ENCODE measurements at places on chromosomes 11 and 22. TPM values are rescaled to one million over a fixed set of nuclear protein-coding genes. Genes with fewer than 3 reads are reported as not detected.

DUSP8 gene
- total RNA-seq, result 4.1 TPM

NAT10 gene
- 14.7 TPM for total RNA-seq

ENTHD1 gene
- total RNA-seq, result under 0.01 TPM

ASCL2 gene
- total RNA-seq, result 0.82 TPM

LRRN4CL gene
- total RNA-seq, result 0.82 TPM

TLCD5 gene
- total RNA-seq, result 16.3 TPM

GTSE1 gene
- total RNA-seq, result 1.6 TPM

KRTAP5-7 gene
- under 0.01 TPM for total RNA-seq

NAV2 gene
- total RNA-seq, result 15.5 TPM

ROBO4 gene
- 1.6 TPM for total RNA-seq

TEX54 gene
- not detected for total RNA-seq

PIK3C2A gene
- total RNA-seq, result 37.9 TPM

MUC2 gene
- total RNA-seq, result not detected

KRTAP5-2 gene
- not detected for total RNA-seq

CYB5R2 gene
- 2.0 TPM for total RNA-seq

MSANTD4 gene
- 58.7 TPM for total RNA-seq

KRTAP5-9 gene
- total RNA-seq, result not detected

DDX17 gene
- total RNA-seq, result 662 TPM

SNX32 gene
- 6.1 TPM for total RNA-seq

TSKU gene
- total RNA-seq, result 4.9 TPM

NRIP3 gene
- total RNA-seq, result 24.9 TPM

TRIM51 gene
- total RNA-seq, result not detected

DTX4 gene
- total RNA-seq, result 42.0 TPM

TMPRSS5 gene
- 0.41 TPM for total RNA-seq

OR4C13 gene
- not detected for total RNA-seq

CCDC134 gene
- 14.3 TPM for total RNA-seq

TNNI2 gene
- not detected for total RNA-seq

POLR2L gene
- 17.5 TPM for total RNA-seq

EXT2 gene
- total RNA-seq, result 142 TPM

SMIM38 gene
- 0.41 TPM for total RNA-seq

DDTL gene
- total RNA-seq, result 3.7 TPM

IL17REL gene
- under 0.01 TPM for total RNA-seq

ANO9 gene
- not detected for total RNA-seq

NRXN2 gene
- 204 TPM for total RNA-seq

ANKRD49 gene
- 25.3 TPM for total RNA-seq

IL18 gene
- 0.82 TPM for total RNA-seq

CTSF gene
- total RNA-seq, result 34.6 TPM

VSIG10L2 gene
- not detected for total RNA-seq

ABCG4 gene
- 2.0 TPM for total RNA-seq

NXPE1 gene
- not detected for total RNA-seq

SEPTIN5 gene
- total RNA-seq, result 132 TPM

GALNT18 gene
- total RNA-seq, result 20.4 TPM

OR52I2 gene
- not detected for total RNA-seq

HTR3B gene
- total RNA-seq, result 0.41 TPM

CATSPERZ gene
- 0.82 TPM for total RNA-seq

GRM5 gene
- 149 TPM for total RNA-seq

HBG2 gene
- 2,646 TPM for total RNA-seq

IGSF22 gene
- total RNA-seq, result not detected

AIP gene
- total RNA-seq, result 89.3 TPM

CECR2 gene
- 2.9 TPM for total RNA-seq

SERHL2 gene
- total RNA-seq, result 4.9 TPM
